ENCODE measurements at places on chromosomes 3 and 15.

- no peak for DNase-seq
Measured at GRCh38 chr3:25378786-25379311, 49.2 kb upstream of the RARB start.

- DNase-seq: no peak
Measured at GRCh38 chr3:129602309-129602708, 4.2 kb downstream of the PLXND1 start.

DNA sequence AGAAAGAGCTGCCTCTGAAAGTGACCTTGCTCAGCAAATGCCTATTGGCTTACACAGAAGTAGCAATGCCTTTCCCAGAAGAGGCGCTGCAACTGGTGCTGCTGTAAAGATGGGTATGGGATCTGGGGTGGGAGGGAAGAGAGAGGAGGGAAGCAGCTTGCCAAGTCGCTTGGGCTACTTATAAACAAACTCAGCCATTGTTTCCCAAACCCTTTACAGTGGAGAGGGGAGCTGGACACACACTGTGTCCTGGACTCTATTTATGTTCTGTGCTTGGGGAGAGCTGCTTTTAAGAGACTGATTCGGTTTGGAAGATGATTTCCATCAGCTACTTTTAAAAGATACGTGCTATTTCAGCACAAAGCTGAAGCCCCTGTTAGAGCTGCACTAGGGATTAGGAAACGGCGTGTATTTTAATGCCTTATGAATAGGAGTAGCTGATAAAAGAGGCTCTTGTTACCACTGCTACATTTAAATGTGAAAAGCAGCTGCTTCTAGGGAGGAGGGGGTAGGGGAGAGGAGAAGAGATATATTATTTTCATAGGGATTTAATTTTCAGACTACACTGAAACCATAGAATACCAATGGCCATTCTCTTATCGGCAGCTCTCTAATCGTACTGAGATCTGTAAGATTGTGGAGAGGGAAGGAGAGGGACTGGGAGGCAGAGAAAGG lies 440.6 kb downstream of the MCTP2 start:
- no peak for DNase-seq

DNA sequence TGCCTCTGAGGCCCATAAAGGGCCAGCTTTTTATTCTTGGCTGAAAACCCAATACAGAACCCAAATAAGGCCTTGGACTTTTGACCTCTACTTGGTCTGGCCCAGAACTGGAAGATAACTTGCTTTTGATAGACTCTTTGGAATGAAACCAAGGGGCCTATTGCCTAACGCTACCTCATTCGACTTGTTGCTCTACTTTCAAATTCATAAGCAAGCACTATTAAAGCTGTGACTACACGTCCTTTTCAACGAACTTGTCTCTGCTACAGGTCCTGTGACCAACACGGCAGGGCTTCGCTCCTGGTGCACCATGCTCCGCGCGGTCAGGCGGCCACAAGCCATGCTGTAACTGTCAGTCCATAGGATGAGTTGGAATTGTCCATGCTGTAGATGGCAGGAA lies 385.4 kb downstream of the MFSD1 start:
- no peak for DNase-seq

DNA sequence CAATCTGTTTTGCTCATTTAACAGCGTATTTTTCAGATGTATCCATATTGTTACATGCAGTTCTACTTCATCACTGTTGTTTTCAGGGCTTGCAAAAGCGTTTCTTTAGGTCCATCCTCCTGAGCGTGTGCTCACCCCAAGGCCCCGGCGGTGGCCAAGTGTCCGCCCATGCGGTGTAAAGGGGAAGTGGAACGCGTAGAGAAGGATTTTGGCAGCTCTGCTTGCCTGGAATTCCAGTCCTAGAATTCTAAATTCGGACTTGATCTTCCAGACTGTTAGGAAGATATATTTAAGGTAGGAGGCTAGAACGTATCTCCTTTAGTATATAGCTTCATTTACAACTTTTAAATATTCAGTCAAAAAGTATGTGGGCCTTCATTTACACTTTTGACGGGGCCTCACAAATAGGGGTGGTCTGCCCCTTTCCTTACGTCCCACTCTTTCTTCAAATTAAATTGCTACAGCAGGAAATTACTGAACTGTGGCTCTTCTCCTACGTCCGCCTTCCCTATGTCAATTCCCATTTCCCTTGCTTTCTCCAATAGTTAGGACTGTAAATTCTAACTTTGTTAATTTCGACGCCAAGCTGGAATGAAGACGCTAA lies 609 bp upstream of the TBC1D23 start:
- DNase-seq: no peak

DNA sequence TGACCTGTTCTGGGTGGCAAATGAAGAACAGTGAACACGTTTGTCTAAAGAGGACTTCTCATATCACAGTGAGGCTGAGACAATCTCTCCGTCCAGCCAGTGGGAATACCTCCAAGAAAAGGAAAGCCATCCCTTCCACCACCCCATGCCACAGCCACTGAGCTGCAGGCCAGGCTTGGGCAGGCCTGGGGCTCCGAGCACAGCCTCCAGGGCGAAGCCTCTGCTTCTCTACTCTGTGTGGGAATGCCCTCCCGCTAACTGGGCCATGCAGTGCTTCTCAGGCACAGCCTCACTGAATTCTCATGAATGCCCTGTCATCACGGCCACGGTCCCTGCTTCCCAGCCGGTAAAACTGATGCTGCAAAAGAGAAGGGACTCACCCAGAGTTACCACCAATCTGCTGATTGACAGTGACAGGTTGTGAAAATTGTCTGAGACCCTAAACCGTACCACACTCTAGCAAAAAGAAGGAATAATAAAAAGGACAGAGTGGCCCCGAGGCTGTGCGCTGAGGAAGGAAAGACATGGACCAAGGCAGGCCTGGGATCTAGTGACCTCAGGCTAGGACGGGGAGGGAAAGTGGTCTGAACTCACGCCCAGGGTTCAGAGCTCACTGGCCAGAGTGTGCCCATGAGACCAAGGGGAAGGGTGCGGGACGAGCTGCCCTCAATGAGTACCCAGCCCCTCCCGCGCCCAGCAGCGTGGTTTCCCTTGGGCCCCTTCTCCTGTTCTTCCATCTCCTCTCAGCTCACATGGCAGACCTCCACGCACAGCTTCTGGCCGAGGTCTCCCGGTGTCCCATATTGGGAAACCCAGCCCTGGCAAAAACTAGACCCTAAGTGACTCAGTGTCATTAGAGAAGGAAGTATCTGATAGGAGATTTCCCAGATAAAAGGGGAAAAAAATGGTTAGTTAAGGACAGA lies 52.8 kb downstream of the DHX30 start:
- DNase-seq: no peak

DNA sequence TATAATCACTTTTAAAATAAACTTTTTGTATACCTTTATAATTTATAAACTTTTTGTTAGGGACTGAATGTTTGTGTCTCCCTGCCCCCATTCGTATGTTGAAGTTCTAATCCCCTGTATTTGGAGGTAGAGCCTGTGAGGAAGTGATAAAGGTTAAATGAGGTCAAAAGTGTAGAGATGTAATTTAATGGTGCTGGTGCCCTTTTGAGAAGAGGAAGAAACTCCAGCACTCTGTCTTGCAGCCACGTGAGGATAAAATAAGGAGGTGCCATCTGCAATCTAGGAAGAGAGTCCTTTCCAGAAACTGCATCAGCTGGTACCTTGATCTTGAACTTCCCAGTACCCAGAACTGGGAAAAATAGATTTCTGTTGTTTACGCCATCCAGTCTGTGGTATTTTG lies 106.1 kb upstream of the RGMA start:
- no peak for DNase-seq

GRCh38 chr3:165156757-165157420 lies 39.3 kb downstream of the SLITRK3 start:
- no peak for DNase-seq

GRCh38 chr15:78682693-78683410 lies 41.8 kb upstream of the CHRNB4 start:
- DNase-seq: no peak

- DNase-seq: no peak
Measured at GRCh38 chr3:164360738-164361406, 717.4 kb downstream of the SI start.

DNA sequence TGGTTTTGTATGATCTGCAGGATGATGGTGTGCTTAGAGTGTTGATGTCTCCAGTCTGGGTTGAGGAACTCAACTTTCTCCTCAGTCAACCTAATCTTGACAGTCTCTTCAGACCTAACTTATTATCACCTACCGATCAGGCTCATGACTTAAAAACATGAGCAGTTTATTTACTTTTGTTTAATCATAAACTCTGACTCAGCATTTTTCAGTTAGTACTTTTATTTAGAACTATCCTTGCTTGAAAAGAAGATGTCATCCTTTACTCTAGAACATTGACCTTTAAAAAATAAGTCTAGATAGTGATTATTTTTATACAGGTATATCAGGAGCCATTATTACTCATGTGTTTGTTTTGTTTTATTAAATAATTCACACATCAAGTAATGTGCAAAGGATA lies 414.8 kb downstream of the AGBL1 start:
- DNase-seq: no peak

GRCh38 chr15:91839867-91840266 lies 13.6 kb upstream of the SLCO3A1 start:
- no peak for DNase-seq

- DNase-seq: no peak
Measured at GRCh38 chr3:148950806-148951205, 40.5 kb upstream of the GYG1 start.

DNA sequence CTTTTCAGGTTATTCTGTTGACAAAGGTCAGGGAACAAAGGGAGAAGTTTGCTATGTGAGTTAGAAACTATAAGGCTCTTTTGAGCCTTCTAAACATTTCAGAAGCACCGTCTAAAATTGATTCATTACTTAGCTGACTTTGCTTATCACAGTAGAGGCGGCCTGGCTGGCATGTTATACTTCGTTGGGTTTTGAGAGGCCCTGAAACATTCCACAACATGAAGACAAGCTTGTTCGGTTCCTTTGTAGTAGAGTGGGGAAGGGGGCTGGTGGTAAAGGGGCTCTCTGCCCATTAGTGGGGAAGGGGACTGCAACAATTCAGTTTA lies 23.6 kb downstream of the ZBTB38 start:
- DNase-seq: no peak

DNA sequence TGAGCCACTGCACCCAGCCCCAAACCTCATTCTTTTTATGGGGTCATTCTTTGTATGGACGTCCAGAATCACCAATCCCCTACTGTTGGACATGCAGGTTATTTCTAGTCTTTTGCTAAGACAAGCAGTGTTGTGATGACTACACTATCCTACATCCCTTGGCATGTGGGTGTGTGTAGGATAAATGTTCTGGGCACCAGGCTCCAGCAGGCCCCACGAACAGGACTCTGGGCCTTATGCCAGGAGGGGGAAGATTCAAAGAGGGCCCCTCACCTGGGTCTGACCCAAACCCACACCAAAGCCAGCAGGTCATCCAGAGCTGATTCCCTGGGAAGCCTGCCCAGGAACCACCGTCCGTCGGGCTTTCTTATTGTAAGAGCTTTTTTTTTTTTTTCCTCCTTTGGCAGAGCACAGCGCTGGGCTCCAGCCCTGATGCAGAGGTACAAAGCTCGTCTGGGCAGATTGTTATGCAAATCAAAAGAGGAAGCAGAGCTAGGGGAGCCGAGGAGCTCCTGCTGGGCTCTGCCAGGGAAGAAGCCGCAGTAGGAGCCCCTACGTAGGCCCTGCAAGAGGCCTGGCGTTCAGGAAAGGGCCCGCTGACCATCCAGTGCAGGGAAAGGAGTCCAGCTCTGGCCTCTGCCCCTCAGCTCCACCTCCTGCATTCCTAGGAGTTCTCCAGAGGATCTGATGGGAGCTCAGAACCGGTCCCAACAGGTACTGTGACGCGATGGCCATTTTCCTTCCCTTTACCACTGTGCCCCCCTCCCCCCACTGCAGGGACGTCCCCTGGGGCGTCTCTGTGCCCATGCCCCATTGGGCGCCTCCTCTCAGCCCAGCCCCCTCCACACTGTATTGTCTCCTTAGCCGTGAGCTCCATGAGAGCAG lies 29.0 kb upstream of the FURIN start:
- DNase-seq: peak; percentile 64

DNA sequence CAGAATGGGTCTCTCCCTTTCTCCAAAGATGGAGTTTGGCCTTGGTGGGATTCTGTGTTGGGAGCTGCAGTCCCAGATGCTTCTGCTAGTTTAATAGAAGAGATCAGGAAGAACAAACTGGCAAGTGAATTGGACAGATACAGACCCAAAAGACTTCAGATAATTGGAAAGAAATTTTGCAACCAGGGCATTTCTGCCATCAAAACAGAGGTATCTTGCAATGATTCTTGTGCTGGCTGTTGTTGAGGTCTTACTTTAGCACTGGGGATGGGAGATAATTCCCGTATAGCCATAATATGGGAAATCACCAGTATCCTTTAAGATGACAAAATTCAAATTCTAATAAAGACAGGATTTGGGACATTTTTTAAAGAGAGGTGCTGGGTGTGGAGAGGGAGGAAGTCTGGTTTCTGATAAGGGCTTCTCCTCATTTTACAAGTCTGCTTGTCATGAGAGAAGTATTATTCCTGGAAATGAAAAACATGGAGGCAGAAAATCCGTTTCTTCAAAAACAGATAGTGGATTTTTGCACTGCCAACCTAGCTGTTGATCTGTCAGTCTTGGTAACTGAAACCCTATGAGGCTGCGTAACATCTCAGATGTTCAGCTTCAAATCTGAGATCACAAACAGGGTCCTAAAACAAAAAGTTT lies 40.1 kb downstream of the FNDC3B start:
- DNase-seq: no peak

- DNase-seq: no peak
Measured at GRCh38 chr3:1191026-1191425, 98.2 kb downstream of the CNTN6 start.

DNA sequence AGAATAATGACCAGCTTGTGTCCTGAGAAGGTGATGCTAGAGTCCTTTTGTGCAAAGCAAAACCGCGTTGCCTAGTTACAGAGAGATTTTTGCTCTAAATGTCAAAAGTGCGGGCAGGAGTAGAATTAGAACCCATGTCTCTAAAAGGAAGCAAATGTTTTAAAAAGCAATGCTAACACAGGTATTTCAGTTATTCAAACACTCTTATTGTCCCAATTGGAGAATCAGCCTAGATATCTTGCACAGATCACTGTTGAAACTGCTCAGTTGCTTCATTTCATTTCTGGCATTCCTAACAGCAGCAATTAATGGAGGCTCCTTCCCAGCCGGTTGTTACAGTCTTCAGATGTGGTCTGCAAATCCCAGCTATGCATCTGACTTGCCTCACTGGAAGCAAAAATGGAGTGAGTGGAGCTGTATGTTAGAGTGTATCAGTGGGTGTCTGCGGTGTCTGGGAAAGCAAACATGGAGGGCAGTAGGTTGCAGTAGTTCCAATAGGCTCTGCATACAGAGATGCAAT lies 55.6 kb upstream of the SEMA6D start:
- DNase-seq: no peak

- DNase-seq: no peak
Measured at GRCh38 chr15:74032606-74033561, 38.4 kb downstream of the PML start.
